ENCODE measurements at places on chromosomes 2 and 18. TPM values are rescaled to one million over a fixed set of nuclear protein-coding genes. Genes with fewer than 3 reads are reported as not detected.

C2orf42 gene
- 9.8 TPM for total RNA-seq

FAM117B gene
- 11.1 TPM for total RNA-seq

ABCA12 gene
- total RNA-seq, result 0.44 TPM

MAP4K4 gene
- 50.9 TPM for total RNA-seq

MLPH gene
- 806 TPM for total RNA-seq

CNRIP1 gene
- 8.3 TPM for total RNA-seq

- no peaks in the 10 kb centered on the region for H3K27me3 ChIP-seq
- H3K36me3 ChIP-seq, result no peaks in the 10 kb centered on the region
- DNase-seq, result no peak
- no peak overlapping the region for H3K4me3 ChIP-seq
Observed at GRCh38 chr18:30271716-30272115, 770.8 kb downstream of the DSC3 start.

GRCh38 chr2:21407851-21408250 is 284.1 kb downstream of the TDRD15 start:
- H3K36me3 ChIP-seq, result no peaks in the 10 kb centered on the region
- no peak for DNase-seq
- H3K4me3 ChIP-seq, result no peak overlapping the region
- H3K27me3 ChIP-seq, result no peaks in the 10 kb centered on the region
- H3K4me1 ChIP-seq, result no peaks in the 10 kb centered on the region

DNA sequence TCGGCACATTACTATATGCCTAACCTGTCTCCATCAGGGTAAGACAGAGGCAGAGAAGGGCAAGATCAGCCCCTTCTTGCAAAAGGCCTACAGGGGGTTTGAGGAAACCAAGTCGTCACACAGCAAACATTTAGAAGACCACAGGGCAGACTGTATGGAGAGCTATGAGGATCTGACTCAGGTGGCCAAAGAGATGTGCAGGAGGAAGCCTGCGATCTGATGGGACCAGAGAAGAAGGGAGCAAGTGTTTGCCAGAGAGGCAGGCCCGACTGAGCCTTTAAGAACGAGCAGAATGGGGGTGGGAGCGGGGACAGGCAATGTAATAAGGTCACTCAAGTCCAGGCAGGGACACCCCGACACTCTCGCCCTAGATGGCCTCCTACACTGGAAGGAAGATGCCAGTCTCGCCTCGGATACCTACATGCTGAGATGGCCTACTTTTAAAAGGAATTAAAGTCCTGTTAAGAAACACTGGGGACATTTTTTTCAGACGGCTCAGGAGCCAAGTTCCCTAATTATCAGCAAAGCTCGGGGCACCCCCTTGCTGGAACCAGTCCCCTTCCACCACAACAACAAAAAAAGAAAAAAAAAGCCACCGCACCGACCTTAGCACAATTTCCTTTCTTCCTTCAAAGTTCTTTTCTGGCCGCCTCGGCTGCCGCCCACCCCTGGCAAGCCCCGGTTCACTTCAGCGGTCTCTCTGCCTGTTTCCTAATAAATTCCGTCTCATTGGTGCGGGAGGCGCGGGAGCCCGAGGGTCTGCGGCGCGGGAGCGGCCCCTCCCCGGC is 1.5 kb downstream of the SFXN5 start:
- no peaks in the 10 kb centered on the region for H3K27me3 ChIP-seq
- DNase-seq, result no peak
- no peaks in the 10 kb centered on the region for H3K36me3 ChIP-seq

DNA sequence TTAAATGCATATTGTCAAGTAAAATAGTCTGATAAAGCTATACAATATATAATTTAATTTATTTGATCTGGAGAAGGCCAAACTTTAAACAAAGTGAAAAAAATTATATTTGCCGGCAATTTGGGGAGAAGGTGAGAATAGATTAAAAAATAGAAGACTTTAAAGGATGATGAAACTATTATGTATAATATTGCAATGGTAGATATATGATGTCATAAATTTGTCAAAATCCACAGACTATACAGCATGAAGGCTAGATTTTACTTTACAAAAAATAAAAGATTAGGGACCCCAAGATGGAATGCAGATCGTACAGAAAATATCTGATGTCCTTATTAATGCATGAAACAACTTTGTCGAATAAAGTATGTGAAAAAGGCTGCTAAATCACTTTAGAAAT is 67.3 kb upstream of the MAL start:
- no peaks in the 10 kb centered on the region for H3K27me3 ChIP-seq
- DNase-seq, result no peak
- no peak overlapping the region for H3K27ac ChIP-seq

GRCh38 chr2:16137080-16137755 is 196.9 kb downstream of the MYCN start:
- no peak for DNase-seq
- H3K27ac ChIP-seq, result no peak overlapping the region
- H3K27me3 ChIP-seq, result no peaks in the 10 kb centered on the region
- H3K36me3 ChIP-seq, result no peaks in the 10 kb centered on the region
- no peak overlapping the region for H3K4me3 ChIP-seq

Data from upper lobe of left lung (tissue), 6 donors.